ENCODE measurements at places on chromosomes 12 and 14.

- DNase-seq, result no peak
These were observed 190.4 kb upstream of the DIO3 start for GRCh38 chr14:101370593-101371569.

DNA sequence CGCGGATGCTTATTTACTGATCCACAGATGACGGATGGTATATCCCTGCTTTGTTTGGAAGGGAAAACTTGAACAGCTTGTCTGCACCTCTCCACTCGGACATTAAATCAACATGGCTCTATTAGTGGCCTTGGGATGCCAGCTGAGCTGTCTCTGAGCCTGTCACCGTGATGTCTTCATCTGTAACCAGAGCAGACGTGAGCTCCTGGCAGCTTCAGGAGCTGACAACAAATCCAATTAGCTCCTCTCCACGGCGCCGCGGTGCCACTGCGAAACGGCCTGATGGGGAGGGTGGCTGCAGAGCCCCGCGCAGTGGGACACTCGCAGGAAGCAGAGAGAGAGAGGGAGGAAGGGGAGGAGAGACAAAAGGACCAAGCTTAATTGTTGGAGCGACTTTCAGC is 112.3 kb downstream of the PAPOLA start:
- no peak for DNase-seq

- no peak for DNase-seq
These were observed 43.0 kb upstream of the CHPT1 start for GRCh38 chr12:101654442-101654841.

DNA sequence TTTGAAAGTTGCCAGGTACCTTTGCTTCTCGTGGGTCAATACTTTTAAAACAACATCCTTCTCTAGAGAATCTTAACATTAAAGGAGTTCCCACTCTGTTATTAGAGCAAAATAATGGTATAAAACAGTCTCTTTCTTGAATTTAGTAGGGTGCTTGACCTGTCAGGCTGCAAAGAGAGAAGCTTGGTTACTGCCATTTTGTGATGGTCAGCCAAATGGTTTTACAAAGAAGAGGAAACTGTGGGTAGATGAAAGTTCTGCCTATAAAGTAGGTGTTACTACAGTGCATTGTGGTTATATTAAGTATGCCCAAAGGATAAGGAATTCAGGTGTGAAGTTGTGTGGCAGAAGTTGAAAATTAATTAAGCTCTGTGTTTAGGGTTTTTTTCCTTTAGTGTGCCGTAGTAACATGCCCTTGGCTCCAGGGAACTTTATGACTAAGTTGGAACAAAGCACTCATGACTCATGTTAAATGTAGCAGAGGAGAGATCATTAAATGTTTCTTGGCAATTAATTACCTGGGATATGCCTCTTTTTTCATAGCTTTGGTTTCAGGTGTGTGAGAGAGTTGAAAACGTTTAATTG is 354.0 kb upstream of the KITLG start:
- no peak for DNase-seq

- no peak for DNase-seq
These were observed 65.2 kb upstream of the HSPB8 start for GRCh38 chr12:119113496-119113986.

- no peak for DNase-seq
These were observed 57.8 kb downstream of the GPR135 start for GRCh38 chr14:59407246-59408010.

DNA sequence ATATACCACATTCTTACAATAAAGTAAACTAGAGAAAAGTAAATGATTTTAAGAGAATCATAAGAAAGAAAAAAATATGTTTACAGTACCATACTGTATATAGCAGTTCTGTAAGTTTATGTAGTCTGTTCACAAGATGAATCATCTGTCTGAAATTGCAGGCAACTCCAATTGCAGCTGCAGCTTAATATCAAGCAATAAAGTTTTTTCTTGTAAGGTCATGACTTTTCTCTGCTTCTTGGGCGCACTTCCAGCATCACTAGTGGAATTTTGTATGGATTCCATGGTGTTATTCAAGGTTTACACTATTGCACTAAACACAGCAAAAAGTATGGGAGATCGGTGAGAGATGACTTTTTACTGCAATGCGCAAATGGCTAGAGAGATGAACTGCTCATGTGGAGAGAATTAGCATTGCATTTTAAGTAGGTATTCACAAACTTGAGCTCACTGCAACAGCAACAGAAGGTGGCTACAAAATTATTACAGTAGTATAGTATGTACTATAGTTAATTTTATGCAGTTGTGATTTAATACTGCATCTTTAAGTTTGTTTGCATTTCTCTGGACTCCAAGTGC is 445.4 kb upstream of the OR4E1 start:
- DNase-seq, result no peak

DNA sequence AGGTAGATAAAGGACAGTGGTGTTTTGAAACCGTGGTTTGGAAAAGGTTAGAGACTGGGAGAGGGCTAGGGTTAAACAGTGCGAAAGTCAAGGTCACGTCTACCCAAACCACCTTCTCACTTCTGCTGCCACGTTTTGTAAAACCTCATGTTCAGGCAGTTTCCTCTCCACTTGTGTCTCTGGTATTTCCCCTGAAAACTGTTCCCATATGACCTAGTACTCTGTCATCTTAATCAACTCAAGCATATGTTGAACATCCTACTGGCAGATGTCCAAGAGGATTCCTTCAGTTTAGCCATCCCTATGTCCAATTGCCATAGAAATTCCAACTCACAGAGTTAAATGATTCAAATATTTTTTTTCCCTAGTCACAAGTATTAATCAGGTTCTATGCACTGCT is 17.4 kb downstream of the CLEC4C start:
- no peak for DNase-seq

DNA sequence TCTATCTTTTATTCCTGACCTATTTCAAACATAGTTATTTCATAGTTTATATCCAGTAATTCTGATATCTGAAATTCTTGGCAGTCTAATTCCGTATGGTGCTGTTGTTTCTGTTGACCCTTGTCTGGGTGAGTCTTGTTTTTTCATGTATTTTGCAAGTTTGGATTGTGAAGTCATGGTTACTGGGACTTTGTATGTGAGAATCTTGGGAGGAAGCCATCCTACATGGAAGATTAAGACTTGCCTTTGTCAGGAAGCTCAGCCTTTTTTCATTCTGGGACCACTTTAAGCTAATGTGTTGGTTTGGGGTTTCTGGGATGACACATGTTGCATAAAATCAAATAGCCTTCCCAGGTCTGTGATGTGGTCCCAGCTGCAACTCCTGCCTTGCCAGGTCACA is 191.6 kb upstream of the E2F7 start:
- DNase-seq, result no peak

GRCh38 chr12:131895640-131896079 is 1.2 kb downstream of the ULK1 start:
- no peak for DNase-seq

DNA sequence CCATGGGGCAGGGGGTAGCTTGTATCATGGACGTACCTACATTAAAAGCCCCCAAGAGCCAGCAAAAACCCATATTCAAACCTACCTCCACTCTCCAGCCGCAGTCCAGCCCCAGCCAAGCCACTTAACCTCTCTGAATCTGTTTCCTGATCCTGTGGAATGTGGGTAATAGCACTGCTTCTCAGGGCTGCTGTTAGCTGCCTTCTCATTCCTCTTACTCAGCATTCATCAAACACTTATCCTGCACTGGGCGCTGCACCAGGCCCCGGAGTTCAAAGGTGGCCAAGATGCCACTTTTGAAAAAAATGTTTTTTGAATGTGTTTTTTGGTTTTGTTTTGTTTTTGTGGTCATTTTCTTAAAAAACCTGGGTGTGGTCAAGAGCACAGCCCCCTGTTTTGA is 237.4 kb downstream of the CHST11 start:
- DNase-seq, result peak; percentile 79

DNA sequence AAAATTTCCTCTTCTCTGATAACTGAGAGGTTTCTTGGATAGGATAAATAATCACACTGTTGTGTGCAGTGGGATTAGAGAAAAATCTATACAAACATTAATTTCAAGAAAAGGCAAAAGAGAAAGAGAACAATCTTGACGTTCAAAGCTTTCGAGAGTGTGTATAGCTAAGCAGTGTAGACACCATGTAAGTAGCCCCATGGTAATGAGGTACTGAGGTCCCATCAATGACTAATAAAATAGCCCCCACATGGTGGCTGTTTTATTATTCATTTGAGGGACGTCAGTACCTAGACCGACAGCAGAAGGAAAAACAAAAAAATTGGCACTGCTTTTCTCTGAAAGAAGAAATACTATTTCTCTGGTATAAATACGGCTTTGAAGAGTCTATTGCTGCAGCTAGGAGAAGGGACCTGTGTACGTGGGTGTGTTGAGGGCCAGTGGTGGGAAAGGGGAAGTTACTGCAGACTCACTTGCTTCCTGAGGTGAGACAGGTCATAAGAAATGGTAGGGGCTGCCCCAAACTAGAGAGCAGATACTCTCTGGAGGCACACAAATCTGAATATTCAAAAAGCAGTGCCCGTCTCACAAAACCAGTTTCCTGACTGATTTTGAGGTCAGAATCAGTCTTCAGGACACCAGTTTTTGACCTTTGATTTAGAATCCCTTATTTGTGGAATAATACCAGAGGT is 339.8 kb downstream of the EMP1 start:
- DNase-seq, result no peak

GRCh38 chr12:109489955-109490565 is 12.6 kb downstream of the UBE3B start:
- DNase-seq, result no peak

DNA sequence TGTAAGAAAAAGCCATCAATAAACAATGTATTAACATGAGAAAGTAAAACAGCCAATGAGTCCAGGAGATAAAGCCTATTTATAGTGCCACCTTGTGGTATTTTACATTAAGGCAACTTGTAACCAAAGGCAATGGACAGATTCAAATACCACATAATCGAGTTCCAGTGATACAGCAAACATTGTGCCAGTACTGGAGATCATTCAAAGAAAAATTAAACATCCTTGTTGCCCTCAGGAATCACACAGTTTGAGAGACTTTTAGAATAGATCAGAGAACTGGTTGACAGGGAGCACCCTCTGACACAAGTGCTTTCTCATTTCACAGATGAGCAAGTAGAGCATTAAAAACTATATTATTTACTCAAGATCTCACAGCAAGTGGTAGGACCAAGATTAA is 98.1 kb downstream of the DDHD1 start:
- DNase-seq, result no peak

DNA sequence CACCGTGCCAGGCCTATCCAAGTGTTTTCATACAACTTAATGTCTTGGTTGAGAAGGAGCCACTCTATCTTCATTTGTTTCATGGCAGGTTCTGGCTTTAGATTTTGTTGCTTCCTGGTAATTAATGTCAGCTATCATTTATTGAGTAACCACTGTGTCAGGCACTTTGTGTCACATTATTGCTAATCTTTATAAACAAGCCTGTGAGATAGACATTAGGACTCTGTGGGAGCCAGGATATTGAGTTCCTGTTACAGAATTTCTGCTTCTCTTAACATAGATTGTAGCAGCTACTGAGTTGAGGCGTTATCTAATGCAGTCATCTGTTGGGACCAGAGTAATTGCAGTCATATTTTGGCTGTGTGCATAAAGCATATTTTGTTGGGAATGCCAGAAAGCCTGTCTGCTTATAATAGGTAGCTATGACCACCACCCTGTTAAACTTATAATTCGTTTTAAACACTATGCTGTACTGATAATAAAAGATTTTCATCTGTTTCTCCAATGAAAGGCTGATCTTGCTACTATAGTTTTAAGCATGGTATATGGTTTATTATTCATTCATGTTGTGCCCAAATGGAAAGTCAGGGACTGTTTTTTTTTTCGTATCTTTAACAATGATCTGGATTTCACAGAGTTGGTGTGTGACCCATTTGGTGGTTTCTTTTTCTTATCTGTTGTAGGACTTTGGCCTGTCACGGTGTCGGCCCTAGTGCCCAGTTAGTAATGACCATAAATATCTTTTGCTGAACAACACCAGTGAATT is 432.6 kb downstream of the PCNX1 start:
- no peak for DNase-seq

DNA sequence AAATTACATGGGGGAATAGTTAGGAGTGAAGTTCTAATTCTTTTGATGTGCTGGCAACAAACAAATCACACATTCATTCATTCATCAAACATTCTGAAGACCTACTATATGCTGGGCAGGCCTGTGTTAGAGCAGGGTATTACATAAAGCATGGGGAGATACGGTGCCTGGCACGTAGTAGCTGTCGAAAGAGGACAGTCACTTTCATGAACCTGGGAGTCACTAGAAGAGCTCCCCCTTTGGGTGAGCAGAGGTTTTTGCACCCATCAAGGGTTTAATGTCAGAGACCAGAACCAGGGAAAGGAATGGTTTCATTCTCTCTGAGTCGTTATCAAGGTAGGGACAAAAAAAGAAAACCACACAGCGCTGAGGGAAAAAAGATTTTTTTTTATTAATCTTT is 10.0 kb downstream of the LHX5 start:
- DNase-seq, result no peak

DNA sequence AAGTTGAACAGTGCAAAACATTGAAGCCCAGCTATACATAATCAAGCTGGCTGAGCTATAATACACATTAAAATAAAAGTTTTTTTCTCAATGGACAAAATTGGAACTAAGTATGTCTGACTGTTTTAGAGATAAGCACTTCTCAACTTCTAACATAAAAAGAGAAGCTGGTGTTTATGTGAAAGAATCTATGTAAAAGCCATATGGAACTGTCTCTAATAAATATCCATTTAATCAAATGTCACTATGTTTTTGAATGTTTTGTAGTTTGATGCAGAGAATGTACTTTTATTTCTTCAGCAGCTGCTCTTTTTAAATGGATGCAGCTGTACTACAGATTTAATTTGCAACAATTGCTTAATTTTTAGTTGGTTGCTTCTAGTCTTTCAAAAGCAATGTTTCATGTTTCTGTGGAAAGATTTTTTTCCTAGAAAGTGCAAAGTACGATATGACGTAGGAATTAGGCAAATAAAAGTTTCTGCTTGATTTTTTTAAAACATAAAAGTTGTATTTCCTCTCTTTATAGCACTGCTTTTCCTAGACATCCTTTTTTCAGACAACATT is 114.2 kb downstream of the PDE3A start:
- no peak for DNase-seq

DNA sequence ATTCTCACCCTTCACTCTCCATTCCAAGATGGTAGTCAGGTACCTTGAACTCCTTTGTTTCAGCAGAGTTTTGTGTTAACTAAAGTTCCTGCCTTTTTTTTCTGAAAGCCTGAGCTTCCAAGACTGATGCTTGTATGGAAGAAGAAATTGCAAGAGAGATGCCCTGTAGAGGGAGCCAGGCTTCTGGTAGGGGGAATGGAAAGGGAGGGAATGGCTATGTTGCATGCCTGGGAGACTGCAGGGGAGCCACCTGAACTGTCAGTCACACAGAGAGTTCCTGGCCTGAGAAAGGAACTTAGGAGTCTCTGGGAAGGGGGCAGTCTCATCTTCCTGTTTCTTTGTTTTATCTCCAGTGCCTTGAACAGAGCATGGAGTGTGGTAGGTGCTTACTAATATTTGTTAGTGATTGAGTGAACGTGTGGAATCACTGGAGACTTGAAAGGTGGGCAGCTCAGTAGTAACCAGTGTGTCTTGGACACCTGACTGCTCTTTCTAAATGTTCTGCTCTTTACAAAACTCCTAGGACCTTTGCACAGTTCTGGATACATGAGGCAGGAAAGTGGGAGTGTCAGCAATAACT is 132.2 kb downstream of the ANO4 start:
- DNase-seq, result no peak

GRCh38 chr14:33499687-33500086 is 451.2 kb downstream of the EGLN3 start:
- DNase-seq, result no peak
